ENCODE measurements at places on chromosomes 1 and 21.

GRCh38 chr1:219771080-219771479 is 157.3 kb downstream of the SLC30A10 start:
- peak; percentile 24 for DNase-seq

DNA sequence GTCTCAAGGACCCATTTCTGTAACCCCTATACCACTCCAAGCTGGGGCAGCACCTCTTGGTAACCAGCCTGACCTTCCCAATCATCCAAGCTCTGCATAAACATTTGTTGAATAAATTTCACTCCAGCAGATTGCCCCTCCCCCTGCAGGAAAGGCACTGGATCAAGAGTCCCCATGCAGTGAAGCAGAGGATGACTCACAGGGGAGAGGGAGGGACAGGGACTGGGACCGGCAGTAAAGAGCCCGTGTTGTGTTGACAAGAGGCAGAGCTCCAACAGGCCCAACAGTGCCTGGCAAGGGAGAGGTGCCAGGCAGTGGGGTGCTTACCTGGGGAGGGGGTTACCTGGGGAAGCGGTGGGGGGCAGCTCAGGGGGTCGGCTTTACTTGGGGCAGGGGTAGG is 32.3 kb downstream of the SLC9A1 start:
- peak; percentile 76 for DNase-seq

GRCh38 chr1:243230914-243231313 is 24.2 kb downstream of the CEP170 start:
- DNase-seq = peak; percentile 8

- DNase-seq = no peak
Observed at GRCh38 chr1:161351482-161351881, 16.2 kb downstream of the CFAP126 start.

GRCh38 chr1:203671047-203671446 is 44.4 kb downstream of the ATP2B4 start:
- DNase-seq = no peak

GRCh38 chr1:51957618-51958017 is 32.9 kb downstream of the RAB3B start:
- DNase-seq = peak; percentile 31

DNA sequence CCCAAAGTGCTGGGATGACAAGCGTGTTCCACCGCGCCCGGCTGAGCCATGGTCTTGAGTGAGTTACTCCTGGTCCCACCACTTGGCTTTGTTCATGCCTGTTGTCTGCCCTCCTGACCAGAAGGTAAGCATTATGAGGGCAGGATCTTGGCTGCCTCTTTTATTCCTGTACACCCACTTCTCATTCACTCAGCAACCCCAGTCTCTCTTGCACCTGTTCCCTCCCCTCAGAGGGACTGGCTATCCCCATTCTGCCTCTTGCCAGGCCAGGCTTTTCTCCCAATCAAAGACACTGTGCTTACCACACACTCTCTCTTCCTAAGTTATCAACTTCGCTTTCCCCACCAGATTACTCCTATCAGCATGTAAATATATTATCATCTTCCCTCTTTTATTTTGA is 26.4 kb downstream of the SPATA21 start:
- DNase-seq = no peak

DNA sequence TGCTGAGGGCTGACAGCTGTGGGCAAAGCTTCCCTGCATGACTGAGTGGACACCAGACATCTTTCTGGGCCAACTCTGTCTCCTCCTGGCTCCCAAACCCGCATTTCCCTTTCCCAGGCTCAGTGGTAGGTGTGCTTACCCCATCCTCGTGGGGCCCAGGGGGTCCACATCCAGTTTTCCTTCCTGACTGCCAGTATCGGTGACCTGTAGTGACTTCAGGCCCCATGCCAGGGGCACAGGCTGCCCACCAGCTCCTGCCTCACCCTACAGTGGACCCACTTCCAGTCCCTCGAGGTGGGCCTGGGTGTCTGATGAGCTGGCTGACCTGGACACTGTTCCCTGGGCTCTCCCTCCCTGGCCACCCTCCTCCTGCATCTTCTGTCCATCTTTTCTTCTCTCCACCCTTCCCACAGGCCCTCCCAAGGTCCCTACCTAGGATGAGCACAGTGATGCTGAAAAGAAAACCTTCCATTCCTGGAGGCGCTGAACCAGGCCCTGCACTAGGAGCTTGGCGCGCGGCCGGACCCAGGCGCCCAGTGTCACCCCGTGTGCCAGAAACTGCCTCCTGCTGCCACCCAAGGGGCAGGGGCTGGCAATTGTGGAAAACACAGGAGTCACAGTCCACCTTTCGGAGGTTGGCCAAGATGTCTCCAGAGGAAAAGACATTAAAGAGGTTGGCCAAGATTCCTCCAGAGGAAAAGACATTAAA is 67.1 kb downstream of the RUNX3 start:
- no peak for DNase-seq

DNA sequence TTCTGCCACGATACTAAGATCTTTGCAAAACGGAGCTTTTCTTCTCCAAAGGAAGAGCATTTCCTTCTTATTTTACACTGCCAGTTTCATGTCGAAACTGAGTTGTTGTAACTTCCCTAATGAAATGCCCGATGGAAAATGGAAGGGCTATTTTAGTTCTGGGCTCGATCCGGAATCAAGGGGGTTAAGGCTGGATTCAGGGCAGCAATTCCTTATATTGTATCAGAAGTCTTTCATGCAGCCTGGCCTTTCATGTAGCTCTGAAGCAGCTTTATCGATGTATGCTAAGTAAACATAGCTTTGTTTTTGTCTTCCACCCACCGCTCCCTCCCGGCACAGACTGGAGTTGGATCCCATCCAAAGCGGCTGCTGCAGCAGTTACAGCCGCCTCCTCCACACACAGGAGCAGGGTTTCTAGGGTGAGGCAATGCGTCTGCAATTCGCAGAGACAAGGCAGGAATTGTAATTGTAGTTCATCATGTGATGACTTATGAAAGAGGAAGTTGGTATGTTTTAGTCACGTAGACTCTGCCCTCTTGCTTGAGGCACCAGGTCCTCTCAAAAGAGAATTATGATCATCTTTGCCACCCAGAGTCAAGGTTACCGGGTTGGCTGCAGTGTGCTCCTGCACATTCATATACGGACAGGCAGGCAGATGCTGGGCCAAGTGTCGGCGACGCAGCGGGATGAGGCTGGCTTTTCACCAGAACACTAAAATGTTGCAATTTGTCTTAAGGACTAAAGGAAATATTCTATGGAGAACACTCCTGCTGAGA is 2.6 kb upstream of the IRF2BP2 start:
- peak; percentile 35 for DNase-seq

GRCh38 chr1:230626232-230626631 is 16.0 kb upstream of the COG2 start:
- no peak for DNase-seq

DNA sequence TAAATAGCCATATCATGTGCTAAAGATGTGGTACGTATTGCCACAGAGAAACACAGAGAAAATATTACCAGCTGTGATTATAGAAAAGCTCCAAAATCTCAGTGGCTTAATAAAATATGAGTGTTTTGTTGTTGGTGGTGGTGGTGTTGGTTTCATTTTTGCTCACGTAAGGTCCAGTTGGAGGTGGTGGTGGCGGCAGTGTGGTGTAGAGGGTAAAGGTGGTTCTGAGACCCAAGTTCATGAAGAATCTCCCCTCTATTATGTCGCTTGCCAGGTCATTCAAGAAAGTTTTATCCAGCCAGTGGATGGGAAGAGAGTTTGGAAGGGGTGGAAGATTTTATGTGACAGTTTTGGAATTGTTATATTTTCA is 217.6 kb upstream of the SAMSN1 start:
- no peak for DNase-seq

DNA sequence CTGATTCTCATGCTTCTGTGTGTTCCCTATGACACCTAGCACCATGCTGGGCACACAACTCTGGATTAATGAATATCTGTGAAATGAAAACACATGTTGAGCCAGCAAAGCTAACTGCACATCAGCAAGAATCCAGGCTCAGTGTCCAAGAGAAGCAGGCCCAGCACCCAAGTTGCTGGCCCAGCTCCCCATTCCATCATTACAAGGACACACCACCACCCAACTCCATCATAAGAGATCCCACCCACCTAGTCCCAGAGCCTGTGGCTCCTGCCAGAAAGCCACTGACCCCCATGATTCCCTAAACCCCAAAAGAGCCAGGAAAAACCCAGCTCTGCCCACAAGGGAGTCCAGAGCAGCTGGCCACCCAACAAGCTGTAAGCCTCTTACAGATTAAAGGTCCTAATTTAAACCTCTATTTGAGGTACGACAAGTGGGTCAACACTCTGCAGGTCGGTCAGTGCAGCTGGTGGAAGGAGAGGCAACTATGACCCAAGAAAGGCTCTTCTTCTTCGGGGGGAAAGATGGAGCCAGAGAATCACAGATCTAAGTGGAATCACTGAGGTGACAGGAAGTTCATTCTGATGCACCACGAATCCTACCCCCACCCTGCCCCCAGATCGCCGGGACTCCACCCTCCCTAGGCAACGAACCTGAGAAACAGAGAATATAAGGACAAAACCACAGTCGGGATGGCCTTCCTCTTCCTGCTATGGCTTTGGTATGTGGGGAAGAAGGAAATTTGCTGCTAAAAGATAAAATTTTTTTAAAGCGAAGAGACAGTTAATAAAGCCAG is 58.2 kb downstream of the CD34 start:
- no peak for DNase-seq

DNA sequence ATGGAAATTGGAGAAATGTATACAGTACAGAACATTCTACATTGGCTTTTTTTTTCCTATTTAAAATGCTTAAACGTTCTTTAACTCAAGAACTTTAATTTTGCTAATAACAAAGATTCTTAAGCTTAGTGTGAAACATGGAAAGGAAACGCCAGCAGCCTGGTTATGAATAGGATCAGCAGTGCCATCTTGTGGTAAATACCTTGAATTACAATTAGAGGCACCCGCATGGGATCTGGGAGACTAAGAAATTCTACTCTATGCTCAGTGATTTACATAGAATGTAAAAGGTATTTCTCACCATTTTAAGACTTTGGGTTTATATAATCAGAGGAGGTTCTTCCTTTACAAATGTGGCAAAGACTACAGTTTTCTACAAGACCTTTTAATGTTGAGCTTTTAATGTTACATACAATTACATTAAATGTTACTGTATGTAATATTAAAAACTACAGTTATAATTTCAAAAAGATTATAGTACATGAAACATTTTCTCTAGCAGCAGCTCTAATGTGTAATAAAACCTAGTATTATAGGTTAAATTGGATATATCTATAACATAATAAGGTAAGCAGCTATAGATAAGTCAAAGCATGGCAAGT is 32.1 kb upstream of the APOBEC4 start:
- peak; percentile 82 for DNase-seq

DNA sequence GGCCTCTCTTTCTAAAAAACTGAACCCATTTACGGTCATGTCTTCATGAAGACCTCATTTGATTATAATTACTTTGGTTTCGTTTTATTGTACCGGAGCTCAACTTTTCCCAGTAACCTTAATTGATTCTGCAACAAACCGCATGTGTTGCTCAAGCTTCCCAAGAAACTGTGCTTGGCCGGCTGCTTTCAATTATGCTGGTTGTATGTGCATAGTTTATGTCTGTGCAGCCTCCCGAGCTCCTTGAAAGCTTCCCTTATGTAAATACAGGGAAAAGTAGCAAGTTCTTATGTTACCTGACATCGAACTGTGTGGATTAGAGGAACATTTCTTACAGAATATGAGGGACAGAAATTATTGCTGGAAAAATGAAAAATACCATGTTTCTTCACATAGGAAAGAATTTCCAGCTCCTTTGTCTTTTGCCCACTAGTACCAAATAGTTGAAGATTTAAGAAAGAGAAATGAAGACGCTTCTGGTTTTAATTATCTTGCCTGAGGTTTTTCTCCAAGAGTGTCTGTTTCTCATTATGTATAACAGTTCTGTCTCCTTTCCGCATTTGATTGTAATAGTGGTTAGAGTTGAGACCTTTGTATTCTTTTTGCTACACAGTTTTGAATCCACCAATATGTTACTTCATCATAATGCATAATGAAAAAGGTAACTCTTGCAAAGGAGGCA is 2.1 kb downstream of the VCAM1 start:
- no peak for DNase-seq

GRCh38 chr1:176604461-176604860 is 141.5 kb downstream of the PAPPA2 start:
- DNase-seq = no peak

DNA sequence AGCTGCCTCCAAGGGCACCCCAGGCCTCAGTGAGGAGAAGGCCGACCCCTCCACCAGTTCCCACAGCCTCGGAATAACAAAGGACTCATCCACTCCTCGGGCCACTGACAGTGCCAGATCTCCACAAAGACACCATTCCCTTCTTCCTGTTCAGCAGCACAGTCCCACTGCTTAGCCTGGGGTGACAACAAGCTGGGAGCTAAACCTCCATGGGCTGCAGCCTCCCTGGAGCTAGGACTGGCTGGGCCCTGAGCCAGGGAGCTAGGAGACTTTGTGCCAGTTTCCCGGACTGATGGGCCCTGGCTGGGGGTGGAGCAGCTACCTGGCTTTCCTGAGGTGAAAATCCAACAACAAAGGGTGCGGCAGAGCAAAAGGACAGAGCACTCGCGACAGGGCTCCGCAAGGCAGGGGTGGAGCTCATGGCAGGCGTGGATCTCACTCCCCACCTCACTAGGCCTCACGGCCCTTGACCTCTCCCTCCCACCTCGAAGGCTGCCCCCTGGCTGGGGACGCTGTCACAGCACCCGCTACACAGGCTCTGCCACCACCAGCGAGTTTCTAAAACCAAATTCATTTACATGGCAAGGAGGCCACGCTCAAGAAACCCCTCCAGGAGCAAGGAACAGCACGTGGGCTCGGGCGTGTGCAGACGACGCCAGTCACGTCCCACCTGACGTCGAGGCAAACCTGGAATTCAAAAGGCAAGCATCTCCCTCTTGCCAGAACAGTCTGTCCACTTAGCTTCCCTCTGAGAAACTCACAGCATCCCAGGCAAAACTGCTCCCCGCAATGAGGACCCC is 13.8 kb downstream of the SLC35E2B start:
- DNase-seq = peak; percentile 82

GRCh38 chr21:28971171-28971570 is 21.5 kb downstream of the LTN1 start:
- peak; percentile 11 for DNase-seq

GRCh38 chr1:212401838-212402582 is 12.7 kb downstream of the PACC1 start:
- DNase-seq = no peak

DNA sequence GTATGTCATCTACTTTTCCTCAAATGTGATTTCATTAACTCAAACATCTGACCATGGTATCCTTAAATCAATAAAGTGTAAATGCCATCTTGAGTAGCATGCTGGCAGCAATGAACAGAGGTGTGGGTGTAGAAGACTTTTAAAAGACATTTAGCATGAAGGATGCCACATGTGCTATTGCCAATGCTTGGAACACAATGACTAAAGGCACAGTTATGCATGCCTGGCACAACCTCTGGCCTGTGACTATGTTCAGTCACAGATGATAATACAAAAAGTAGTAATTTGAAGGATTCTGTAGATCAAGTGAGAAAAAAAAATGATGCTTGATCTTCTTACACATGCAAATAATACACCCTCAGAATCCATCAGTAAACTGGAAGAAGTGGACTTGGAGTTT is 938.9 kb upstream of the ADGRL4 start:
- no peak for DNase-seq

GRCh38 chr1:50969611-50970508 is at the start of gene CDKN2C:
CDKN2C (plus strand) TSS chr1:50970245; CDS start chr1:50970369, 124 bp downstream.
- peak; percentile 41 for DNase-seq
